Tracheal epithelial cell (primary cell): ENCODE measurements at places on chromosomes 12 and 14. TPM values are rescaled to one million over a fixed set of nuclear protein-coding genes. Genes with fewer than 3 reads are reported as not detected.

CCDC175 gene
- not detected in 2 replicates for total RNA-seq

PCNX4 gene
- 35.8 and 41.7 TPM in 2 replicates for total RNA-seq

TAOK3 gene
- total RNA-seq, result 16.1 and 21.3 TPM in 2 replicates

SAMD15 gene
- total RNA-seq, result 0.21 and 0.72 TPM in 2 replicates

SMARCD1 gene
- total RNA-seq, result 31.8 and 41.9 TPM in 2 replicates
